ENCODE measurements at places on chromosomes 3 and 15. TPM values are rescaled to one million over a fixed set of nuclear protein-coding genes. Genes with fewer than 3 reads are reported as not detected.

DNA sequence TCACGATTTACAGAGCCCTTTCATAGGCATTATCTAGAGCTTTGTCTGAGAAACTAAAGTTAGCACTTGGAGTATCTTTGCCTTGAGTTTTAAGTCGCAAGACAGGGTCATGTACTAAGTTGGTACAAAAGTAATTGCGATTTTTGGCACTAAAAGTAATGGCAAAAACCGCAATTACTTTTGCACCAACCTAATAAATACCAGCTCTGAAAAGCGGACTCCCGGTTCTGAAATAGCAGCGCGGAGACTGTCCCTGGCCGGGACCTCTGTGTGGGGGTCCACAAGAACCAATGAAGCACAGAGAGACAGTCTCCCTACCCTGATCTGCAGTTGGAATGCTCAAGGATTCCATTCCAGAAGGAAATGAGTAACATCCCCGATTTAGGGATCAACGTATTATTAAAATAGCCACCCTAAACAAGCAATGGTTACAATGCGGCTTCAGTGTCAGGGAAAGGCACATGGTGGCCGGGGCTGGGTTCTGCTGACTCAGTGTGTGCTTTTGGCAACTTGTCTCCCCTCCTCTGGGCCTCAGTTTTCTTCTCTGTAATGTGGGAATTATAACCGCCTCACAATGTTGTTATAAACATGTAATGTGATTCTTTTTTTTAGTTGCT, 150.3 kb upstream of the MCTP2 start:
- no peak for DNase-seq

GRCh38 chr15:78265752-78266224, 1.4 kb downstream of the DNAJA4 start:
- peak; percentile 31 for DNase-seq

GRCh38 chr3:95453242-95453641, 1361.2 kb upstream of the EPHA6 start:
- no peak for DNase-seq

- no peak for DNase-seq
Observed at GRCh38 chr3:178388473-178388872, 147.8 kb upstream of the KCNMB2 start.

- DNase-seq, result no peak
Observed at GRCh38 chr3:100189444-100189964, 71.3 kb upstream of the TBC1D23 start.

- DNase-seq, result peak; percentile 71
Observed at GRCh38 chr15:64622410-64623260, 152.8 kb downstream of the RBPMS2 start.

- DNase-seq, result no peak
Observed at GRCh38 chr3:64196236-64196929, 28.9 kb downstream of the PRICKLE2 start.

DNA sequence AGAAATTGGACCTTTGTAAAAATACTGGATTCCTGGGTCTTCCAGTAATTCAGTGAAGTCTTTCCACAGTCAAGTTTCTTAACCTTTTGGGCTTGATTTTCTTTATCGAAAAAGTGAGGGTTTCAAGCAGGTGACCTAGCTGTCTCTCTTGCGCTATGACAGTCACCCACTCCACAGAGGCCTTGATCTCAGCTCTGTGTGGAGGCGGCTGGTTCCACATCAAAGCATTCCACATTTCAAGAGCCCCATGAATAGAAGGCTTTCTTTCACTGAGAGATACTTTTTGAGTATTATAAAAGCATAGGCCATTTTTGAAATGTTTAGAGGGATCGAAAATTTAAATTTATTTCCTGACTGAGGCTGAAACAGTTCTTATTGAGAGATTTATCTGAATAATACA, 43.9 kb downstream of the GABRA5 start:
- no peak for DNase-seq

GRCh38 chr3:184145111-184145524, 10.0 kb downstream of the EIF2B5 start:
- peak; percentile 55 for DNase-seq

DNA sequence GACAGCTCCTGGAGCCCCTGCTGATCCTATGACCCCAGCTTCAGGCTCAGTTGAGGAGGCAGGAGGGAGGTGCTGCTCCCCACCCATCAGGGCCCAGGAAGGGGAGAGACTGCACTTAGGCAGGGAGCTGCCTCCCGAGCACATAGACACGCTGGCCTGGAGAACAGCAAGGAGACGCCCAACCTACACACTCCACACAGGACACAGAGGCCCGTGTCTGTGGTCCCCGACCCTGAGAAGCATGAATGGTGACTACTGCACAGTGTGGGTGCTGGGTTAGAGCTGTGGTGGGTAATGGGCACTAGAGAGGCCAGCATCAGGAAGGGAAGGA, 1.1 kb upstream of the HHATL start:
- no peak for DNase-seq

DNA sequence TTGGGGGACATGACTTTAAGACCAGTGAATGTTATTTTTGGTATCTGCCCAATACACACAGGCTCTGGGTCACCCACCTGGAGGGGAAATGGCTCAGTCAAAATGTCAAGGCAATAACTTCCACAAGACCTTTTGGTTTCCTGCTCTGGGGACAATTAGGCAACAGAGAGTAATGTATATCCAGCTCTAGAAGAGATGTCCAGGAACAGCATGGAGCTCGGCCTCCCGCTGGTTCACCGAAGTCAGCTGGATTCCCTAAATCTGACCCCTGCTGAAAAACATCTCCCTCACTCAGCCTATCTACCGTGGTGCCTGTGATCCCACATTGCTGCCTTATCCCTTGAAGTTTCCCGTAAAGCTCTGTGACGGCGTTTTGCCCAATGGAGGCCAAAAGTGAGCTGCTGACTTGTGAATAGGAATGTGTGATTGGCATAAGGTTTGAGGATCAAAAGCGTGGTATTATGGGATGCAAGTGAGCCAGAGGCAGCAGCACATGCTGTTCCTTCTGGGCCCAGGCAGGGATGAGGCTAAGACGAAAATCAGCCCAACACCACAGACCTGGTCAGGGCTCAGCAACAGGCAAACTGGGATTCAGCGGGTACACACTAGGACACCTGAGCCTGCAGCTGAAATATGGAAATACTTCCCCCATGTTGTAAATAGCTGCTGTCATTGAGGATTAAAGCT, 47.2 kb upstream of the SLC6A11 start:
- DNase-seq, result no peak

DNA sequence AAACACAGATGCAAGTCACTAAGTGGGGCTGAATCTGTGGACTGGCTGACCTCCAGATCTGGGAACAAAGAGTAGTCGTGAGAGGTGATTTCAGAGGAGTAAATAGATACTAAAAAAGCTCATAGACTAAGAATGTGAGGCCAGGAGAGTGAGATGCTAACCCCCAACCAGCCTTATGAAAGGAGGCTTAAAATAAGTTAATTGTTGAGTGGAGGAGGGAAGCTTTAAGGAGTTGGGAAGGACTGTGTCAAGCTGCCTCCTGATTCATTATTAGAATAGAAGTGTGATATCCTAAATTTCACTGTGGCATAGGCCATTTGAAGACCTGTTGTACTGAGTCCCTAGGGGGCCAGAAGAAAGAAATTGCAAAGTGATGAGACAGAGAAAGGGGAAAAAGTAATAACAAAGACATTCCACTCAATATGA, 107.6 kb downstream of the RBPMS2 start:
- DNase-seq, result no peak

- DNase-seq, result no peak
Observed at GRCh38 chr15:26103002-26103404, 239.9 kb upstream of the ATP10A start.

DNA sequence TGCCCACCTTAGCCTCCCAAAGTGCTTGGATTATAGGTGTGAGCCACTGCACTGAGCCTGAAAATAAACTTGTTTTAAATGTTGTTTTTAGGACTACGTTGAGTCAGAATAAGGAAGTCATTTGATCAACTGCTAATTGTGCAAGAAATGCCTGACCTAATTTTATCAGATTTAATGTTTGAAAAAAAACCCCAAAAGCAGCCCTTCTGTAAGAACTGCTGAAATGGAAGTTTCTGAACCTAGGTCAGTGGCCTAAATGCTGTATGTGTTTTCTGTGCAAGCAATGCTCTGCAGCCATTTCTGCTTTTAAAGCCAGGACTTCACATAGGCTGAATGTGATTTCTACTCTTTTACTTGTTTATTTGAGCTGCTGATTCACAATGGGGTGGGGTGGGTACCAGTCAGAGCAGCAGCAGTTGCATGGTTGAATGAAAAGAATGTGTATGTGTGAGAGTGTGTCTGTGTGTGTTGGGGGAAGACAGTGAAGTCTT, 6.6 kb downstream of the GPX1 start:
- DNase-seq, result no peak

GRCh38 chr15:78140292-78140691, 8.9 kb upstream of the IDH3A start:
- DNase-seq, result no peak

GRCh38 chr3:99475229-99475628, 163.2 kb upstream of the COL8A1 start:
- no peak for DNase-seq

- peak; percentile 91 for DNase-seq
Observed at GRCh38 chr3:16842272-16843270, 42.2 kb upstream of the PLCL2 start.

DNA sequence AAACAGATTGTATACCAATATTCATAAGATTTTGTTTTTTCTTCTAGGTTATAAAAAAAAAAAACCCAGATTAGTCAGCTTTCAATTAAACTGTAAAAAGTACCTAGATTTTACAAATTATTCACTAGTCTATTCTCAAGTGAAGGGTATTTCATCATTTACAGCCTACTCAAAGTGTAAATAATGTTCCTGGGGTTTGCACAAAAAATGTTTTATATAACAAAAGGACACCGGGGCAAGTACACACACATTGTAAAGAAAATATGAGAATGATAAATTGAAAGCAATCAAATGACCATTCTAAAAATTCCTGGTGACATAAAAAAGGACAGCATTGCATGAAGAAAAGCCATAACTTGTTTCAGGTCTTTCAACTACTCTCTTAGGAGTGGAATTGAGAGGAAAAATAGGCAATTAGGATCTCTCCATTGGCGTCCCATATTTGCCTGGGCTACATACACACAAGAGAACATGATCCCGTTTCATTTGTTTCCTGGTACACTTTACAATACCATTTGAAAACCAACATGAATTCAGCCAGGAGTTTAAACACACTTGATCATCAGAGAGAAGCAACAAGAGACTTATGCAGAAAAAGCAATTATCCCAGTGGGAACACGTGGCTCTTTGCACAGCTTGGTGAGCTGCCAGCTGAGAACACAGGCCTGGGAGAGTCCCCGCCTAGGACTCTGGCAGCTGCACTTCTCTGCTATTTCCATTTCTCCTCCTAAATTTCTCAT, 1039.2 kb downstream of the ROBO1 start:
- DNase-seq, result no peak

GRCh38 chr3:70919661-70920060, 607.2 kb upstream of the MDFIC2 start:
- DNase-seq, result no peak

- DNase-seq, result no peak
Observed at GRCh38 chr3:186052096-186052840, 56.6 kb downstream of the ETV5 start.

- DNase-seq, result no peak
Observed at GRCh38 chr3:84980011-84980410, 21.2 kb downstream of the CADM2 start.

- DNase-seq, result no peak
Observed at GRCh38 chr3:188693435-188693834, 478.3 kb upstream of the TPRG1 start.

GRCh38 chr3:66322436-66322835, 101.6 kb downstream of the SLC25A26 start:
- no peak for DNase-seq

DNA sequence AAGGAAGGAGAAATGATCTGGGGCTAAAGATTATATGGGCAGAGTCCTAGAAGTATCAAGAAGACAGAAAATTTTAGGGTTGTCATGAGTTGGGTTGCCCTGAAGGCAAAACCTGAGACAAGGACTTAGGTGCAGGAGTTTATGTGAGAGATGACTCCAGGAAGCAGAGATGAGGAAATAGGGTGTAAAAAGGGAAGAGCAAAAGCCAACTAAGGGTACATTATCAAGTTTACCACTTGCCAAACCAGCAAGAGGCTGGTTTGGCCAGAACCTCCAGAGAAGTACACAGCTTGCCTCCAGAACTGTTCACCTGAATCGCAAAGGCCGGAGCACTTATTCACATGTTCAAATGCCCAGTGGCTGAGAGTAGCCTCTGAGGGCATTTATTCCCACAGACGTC, 116.7 kb downstream of the FHIT start:
- DNase-seq, result no peak

MGLL gene
- 0.25 TPM for total RNA-seq

SPTBN5 gene
- 0.17 TPM for total RNA-seq

SEC11A gene
- total RNA-seq, result 87.2 TPM

RPS17 gene
- total RNA-seq, result 3,069 TPM

SUSD5 gene
- not detected for total RNA-seq

SI gene
- total RNA-seq, result not detected

PLSCR2 gene
- total RNA-seq, result not detected

HTR3E gene
- total RNA-seq, result not detected

TMEM43 gene
- 18.3 TPM for total RNA-seq

ALPK3 gene
- 0.02 TPM for total RNA-seq

Measured in activated naive CD4-positive, alpha-beta T cell treated with anti-CD3 and anti-CD28 coated beads for 36 hours (primary cell).